ENCODE measurements at places on chromosomes 2 and 18.

DNA sequence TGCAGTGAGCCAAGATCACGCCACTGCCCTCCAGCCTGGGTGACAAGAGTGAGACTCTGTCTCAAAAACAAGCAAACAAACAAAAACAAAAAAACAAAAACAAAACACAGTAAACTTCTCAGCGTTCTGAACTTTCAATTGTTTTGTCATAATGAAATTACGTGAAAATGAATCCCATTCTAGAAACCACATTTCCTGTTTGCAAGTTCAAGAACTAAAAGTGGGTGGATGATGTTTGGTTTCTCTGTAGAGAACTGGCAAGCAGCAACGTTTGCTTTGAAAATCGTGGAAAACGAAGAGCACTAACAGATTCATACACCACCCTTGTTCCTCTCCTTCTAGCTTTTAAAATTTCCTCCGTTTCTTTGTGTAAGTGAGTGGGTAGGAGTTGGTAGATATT, 226.1 kb upstream of the LYPD1 start:
- no peak for DNase-seq

DNA sequence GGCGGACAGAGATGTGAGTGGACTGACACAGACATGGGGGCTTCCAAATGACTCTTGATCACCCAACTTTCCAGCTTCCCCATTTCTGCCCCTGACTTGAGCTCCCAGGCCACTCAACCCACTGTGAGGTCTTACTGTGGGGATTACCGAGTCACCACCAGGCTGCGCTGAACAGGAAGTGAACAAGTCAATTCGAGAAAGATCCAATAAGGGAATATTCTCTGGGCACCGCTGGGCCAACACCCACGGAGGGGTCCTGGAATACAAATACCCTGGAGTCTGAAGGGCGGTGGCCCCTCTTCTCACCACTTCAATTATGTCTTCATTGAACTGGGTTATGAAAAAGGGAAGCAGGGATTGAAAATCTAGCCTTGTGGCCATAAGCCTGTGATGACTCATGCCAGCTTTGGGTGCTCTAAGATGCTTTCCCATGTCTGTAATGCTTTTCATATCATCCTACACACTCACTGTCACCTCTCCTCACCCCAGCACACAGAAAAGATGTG, 37.7 kb downstream of the BCL11A start:
- no peak for DNase-seq

- DNase-seq = no peak
Observed at GRCh38 chr2:13056259-13056843, 339.6 kb downstream of the TRIB2 start.

DNA sequence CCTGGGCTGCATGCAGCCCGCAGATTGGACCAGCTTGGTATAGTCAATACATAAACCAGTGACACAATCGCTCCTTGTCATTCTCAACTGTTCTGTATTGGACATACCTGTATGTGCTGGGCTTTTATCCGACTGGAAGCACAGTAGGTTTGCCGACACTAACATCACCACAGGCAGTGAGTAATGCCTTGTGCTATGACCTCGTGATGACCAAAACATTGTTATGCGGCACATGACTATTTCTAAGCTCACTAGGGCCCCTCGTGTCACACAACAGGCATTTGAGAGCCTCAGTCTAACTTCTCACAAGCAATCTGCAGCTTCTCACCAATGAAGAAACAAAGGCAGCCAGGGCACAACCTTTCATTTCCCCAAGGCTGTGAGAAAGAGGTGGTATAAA, 320.8 kb downstream of the AFF3 start:
- DNase-seq = no peak

DNA sequence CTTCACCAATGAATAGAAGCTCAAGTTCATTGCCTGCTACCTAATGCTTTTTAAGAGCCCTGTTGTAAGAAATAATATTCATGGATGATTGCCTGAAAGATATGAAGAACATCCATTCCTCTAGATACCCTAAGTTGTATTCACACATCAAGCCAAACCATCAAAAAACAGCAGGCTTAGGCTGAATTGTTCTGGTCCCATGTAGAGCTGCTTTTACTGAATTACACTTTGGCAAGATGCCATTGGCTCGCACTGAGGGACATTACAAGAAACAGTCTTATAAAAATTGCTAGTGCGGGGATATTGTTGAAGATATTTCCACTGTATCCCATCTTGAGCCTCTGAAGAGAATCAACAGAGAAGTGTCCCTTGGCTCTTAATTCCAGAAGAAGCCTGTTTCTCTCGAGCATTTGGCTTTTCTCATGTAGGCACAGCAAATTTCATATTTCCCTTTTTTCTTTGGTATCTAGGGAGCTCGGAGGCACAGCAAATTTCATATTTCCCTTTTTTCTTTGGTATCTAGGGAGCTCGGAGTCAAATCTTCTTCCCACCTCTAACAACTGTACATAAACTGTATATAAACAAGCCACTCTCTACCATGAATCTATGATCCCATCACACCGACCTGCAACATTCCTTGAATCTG, 107.5 kb downstream of the COLEC12 start:
- DNase-seq = no peak

DNA sequence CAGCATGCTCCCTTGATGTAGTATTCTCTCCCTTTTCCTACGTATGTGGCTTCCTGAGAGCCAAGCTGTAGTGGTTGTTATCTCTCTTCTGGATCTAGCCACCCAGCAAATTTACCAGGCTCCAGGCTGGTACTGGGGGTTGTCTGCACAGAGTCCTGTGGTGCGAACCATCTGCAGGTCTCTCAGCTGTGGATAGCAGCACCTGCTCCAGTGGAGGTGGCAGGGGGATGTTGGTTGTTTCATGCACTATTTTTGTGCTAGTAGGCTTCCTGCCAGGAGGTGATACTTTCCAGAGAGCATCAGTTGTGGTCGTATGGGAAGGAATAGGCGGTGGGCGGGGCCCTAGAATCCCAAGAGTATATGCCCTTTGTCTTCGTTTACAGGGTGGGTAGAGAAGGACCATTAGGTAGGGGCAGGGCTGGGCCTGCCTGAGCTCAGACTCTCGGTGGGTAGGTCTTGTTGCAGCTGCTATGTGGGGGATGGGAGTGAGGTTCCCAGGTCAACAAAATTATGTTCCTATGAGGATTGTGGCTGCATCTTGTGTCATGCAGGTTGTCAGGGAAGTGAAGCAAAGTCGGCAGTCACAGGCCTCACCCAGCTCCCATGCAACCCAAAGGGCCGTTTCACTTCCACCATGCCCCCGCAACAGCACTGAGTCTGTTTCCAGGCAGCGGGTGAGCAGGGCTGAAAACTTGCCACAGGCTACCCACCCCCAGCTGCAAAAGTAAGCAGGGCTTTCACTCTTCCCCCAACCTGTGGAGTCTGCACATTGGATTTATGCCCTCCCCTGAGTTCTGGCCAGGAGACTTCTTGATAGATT, 1139.5 kb downstream of the BCL11A start:
- DNase-seq = no peak

GRCh38 chr2:19028587-19029375, 329.6 kb downstream of the OSR1 start:
- no peak for DNase-seq
